ENCODE measurements at places on chromosomes 7 and 10.

GRCh38 chr10:48529331-48529730, 75.5 kb downstream of the ARHGAP22 start:
- no peak for DNase-seq

DNA sequence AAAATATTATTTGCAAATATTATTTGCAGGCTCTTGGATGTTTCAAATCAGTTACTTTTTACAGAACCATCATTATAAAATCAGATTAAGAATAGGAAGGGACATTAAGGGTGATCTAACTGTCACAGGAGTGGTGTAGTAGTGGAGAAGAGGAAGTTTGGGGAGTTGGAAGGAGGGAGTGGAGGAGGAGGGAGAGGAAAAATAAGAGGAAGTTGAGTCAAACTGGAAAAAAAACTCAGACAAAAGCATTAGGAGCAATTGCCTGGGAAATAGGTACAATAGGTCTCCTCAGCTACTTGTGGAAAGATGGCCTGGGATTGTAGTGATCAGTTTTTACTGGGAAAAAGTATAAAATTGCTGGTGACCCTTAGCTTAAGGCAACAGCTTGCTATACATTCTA, 77.7 kb upstream of the GPR37 start:
- no peak for DNase-seq

GRCh38 chr10:3530346-3530745, 254.7 kb downstream of the KLF6 start:
- no peak for DNase-seq

DNA sequence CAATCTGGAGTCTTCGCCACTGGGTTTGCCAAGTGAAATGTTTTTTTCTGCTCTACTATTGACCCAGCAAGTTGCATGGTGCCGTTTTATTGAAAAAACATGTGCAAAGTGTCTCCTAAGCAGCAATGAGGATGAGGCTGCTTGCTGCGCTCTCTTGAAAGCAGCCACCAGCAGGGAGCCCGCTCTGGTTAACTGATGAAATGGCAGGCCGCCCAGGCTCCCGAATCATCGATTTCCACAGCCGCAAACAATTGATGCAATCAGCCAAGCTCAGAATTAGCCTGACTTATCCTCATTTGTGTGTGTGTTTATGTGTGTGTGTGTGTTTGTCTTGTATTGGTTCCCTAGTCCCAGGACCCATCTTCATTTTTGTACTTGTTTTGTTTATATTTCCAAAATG, 22.2 kb upstream of the LYZL1 start:
- DNase-seq = peak; percentile 55

DNA sequence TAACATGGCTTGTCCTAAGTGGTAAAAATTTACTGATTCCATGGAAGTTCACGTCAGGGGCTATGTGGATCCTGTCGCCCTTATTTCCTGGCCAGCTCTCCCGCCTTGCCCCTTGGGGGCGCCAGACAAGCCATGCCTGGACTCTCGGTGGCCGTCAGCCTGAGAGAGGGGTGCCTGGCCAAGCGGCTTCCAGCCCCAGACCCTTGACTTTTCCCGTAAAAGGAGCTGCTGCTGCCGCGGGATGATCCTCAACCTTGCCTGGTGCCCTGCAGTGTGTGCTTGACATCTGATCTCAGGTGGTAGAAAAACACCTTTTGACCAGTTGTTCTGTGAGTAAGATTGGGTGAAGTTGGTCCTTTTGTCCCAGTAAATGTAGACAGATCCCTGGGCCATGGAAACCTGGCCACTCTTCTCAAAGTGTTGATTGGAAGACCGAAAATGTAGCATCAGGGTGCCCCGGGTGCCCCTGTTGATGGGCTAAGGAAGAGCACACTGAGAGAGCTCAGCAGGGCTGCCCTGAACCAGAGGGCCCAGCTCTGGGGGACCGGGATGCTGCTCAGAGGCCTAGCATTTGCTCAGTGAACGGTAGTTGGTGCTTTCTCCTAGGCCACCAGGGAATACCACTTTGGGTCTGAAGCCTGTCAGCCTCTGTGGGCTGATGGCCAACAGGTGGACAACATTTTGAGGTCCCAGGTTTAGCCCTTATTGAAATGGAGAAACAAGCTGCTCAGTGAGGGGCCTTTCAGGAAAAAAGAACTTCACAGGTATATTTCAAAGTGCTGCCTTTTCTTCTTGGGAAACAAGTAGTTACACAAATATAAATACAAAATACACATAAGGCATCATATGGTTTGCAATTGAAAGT, 162.5 kb downstream of the LRMDA start:
- no peak for DNase-seq

DNA sequence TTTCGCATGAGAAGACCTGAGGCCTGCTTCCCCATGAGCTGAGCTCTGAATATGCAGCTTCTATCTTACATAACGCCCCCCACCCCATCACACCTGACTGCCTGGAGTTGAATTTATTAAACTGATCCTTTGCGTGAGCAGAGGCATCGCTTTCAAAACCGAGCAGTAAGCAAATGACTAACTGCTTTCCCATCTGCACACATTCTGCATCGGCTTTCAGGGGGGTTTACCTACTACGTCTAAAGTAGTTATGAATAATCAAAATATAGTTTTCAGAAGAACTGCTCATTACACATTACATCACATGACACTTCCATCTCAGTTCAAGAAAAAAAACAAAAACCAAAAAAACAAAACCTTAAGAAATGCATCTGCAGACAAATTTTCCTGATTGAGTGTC, 54.7 kb upstream of the EGR2 start:
- no peak for DNase-seq

- DNase-seq = no peak
Measured at GRCh38 chr10:75876710-75877109, 445.3 kb downstream of the LRMDA start.

- no peak for DNase-seq
Measured at GRCh38 chr10:26326851-26327250, 110.3 kb downstream of the GAD2 start.

DNA sequence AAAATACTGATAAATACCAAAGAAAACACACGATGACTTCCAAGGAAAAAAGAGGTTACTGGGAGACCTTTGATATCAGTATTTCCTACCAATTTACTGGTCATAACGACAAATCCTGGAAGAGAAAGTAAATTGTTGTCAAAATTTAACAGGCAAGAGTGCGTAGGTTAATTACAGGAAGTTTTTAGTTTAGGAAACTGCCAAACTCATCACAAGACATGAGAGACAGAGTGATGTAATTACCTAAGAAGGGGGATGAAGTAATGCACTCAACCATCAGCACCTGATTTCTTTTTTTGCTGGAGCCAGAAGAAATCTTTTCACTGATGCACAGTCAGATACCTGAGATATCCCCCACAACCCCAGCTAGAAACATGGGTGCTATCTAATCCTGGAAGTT, 16.8 kb downstream of the MACC1 start:
- no peak for DNase-seq

- DNase-seq = no peak
Measured at GRCh38 chr10:30192846-30193608, 133.6 kb upstream of the JCAD start.

GRCh38 chr7:51010534-51010933, 227.8 kb upstream of the GRB10 start:
- no peak for DNase-seq
